Kidney capillary endothelial cell (primary cell): ENCODE measurements at places on chromosomes 5 and 9.

- no peak for DNase-seq
These were observed 9.1 kb downstream of the BRD3 start for GRCh38 chr9:134058716-134059115.

GRCh38 chr5:143222287-143223231 is 180.9 kb downstream of the NR3C1 start:
- DNase-seq, result no peak

- peak; percentile 63 for DNase-seq
These were observed 30.1 kb downstream of the PTPA start for GRCh38 chr9:129141066-129142041.

DNA sequence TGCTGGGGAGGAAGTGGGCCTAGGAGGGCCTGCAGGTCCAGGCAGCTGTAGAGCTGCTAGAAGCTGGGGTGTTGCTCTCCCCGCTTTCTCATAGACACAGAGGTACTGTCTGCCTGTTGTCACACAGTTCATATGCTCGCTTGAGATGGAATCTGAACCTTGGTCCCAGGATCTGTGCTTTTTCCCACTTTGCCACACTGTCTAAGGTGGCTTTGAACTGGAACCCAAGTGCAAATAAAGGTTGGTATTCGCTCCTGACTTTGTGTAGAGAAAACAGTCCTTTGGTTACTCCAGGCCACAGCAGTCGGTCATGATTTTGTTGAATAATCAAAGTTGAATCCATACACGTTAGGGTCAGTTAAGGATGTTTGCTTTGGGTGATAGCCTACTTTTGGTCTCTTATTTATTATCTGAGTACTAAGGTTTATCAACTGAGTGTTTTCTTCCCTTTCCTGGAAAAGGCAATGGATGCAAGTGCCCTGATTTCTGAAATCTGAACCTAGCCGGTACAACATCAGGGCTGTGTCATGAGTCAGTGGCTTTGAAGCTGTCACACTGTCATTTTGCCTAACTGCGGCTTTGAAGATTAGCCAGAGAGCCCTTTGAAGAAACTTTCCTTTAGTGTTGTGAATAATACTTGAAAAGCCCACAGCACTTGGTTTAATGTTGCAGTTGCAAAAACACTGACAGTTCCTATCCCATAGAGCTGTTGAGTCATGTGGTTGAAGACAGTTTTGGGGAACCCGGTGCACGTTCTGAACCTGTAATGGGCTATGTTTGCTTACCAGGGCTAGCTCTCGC is 41.3 kb downstream of the HABP4 start:
- no peak for DNase-seq
